ENCODE measurements at places on chromosomes 13 and 19.

DNA sequence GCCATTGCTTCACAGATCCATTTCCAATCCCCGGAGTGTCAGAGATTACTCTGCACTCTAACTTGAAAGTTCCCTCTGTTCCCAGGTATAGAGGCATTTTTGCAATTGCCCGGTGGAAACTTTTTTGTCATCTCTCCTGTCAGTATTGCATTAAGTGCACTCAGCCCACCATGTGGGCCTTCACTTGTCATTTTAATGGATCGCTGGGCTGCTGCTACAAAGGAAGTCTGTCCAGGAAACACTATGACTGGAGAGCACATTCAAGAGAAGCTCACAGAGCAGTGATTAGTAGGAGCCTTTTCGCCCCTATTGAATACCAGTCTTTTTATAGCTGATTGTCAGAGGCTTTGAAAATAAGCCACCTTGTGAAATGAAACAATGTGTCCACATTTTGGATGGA is 180.9 kb downstream of the B3GLCT start:
- DNase-seq, result no peak

GRCh38 chr13:46389457-46390451 is 2.7 kb upstream of the RUBCNL start:
- no peak for DNase-seq

DNA sequence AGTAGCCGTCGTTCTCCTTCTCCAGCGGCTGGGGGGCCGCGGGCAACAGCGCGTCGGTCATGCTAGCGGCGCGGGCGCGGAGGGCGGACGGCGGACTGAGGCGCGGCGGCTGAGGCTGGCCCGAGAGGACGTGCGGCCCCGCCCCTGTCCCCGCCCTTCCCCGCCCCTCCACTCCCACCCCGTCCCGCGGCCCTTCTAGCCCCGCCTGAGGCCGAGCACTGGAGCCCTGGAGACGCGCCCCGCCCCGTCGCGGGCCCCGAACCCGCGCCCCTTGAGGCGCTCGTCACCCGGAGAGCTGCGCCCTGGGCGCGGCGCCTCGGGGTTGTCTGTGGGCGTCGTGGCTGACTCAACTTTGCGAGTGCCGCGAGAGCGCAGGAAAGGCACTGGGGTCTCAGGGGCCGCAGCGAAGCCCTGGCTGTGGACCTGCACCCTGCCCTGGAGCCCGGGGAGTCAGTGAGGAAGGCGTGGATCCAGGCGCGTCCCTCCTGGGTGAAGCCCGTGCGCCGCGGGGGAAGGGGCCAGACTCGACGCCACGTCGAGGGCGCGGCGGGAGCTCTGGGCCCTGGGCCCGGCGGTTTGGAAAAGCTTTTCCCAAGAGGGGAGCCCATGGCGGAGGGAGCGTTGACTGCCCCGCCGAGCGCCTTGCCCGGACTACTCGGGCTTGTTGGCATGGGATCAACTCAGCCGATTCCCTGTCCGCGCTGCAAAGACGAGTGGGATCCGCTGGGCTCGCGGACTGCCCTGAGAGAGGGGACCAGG is at the start of gene RHPN2:
Gene RHPN2, minus strand, starts transcription at position 97 of the 759 bp plus-strand sequence. Its CDS starts 36 bp downstream, at position 61.
- peak; percentile 14 for DNase-seq

- no peak for DNase-seq
Measured at GRCh38 chr19:47598407-47599349, 10.3 kb upstream of the BICRA start.

DNA sequence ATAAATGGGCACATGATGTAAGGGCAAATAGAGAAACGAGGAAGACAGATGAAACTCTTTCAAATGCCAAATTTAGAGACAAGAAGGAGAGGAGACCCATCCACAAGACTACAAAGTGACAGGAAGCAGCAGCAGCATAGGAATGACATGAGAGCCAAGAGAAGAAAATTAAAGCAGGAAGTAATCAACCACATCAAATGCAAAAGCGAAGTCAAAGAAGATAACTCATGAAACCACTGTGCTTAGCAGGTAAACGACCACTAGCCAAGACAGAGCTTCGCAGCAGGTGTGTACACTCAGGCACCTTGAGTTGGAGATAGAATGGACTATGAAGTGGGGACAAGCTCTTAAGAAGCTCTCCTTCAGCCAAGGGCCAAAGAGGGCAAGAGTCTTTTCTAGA is 64.1 kb downstream of the KLF12 start:
- DNase-seq, result no peak

DNA sequence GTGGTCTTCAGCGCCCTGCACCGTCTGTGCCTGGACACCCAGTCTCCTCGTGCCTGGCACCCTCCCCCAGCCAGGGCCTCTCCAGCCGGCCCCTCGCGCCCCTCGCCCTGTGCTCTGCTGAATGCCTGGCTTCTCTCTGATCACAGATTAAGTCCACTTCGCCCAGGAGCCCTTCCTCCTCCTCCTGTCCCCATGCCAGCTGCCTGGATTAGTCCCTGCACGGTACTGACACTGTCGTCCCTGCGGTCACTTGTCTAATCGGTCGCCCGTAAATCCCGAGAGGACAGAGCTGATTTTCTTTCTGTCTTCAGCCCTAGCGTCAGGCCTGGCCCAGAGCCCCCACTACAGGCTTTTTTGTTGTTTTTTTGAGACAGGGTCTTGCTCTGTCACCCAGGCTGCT is 6.6 kb downstream of the THOP1 start:
- DNase-seq, result no peak

GRCh38 chr19:5016781-5017180 is 47.9 kb downstream of the KDM4B start:
- no peak for DNase-seq

DNA sequence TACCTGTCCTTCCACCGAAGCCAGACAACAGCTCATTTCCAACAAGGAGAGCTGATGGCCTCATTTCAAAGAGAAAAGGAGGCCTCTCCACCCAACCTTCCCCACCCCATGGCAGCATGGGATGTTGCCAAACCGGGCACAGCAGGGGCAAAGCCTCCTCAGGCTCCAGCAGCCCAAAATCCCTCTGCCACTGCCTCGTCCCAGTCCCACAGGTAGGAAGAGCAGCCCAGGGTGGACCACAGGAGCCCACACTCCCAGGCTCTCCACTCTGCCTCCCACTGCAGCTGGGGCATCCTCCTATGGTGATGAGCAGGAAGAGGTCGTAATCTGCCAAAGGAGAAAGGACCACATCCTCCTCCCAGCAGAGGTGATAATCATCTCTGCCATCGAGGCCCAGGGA is 50.9 kb downstream of the PEPD start:
- no peak for DNase-seq

- no peak for DNase-seq
Measured at GRCh38 chr19:41299755-41300089, 10.2 kb upstream of the CCDC97 start.

DNA sequence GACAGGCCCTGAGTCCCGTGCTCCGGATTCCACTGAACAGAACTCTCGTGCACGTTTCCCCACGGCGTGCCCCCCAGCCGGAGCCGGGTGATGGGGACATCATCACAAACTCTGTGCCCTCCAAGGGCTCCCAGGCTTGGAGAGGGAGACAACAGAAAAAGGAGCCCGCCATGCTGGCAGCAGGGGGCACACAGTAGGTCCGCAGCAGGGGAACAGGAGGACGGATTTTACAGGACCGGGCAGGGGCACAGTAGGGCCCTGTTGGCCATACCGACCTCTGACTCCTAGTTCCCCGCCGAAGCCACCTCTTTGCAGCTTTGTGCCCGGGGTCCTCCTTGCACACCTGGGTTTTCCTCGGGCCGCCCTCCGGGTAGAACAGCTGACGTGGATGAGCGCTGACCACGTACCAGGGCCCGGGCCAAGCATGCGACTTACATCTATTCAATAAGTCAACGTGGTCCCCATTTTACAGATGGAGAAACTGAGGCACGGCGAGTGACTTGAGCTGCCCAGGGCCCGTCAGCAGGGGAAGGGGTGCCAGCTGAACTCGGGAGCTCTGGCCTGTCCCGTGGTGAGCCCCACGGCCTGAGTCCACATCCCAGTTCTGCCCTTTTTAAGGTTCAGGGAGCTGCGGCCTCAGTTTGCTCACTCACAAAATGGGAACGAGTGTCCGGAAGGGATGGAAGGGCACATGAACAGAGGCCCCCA is 10.2 kb upstream of the ONECUT3 start:
- no peak for DNase-seq

GRCh38 chr13:42002066-42002465 is 41.2 kb upstream of the VWA8 start:
- DNase-seq, result no peak

- DNase-seq, result no peak
Measured at GRCh38 chr19:48158210-48158790, 11.8 kb downstream of the LIG1 start.

DNA sequence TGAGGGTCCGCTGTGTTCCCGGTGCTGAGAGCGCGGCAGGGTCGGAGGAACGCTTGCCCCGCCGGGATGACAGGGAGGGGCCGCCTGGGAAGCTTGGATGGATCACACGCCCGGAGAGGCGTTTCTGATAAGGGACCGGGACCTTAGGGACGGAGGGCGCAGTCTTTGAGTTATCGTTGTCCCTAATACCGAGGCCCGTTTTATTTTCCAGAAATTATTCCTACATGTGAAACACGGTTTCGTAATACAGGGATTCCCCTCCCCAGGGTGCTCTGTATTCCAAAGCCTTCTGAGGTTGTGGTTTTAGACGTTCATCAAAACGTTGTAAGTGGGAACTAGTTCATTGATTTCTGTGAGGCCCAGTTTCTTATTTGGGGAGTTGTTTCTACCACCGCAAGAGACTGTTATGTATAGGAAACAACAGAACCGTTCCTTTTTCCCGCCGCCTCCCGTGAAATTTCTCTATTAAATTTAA is 752 bp downstream of the PDCD5 start:
- no peak for DNase-seq

GRCh38 chr13:44765001-44765471 is 188.9 kb upstream of the TSC22D1 start:
- DNase-seq, result no peak

- DNase-seq, result no peak
Measured at GRCh38 chr13:103695320-103695719, 629.1 kb upstream of the SLC10A2 start.

- no peak for DNase-seq
Measured at GRCh38 chr19:50488389-50489194, 11.9 kb upstream of the GARIN5A start.

- no peak for DNase-seq
Measured at GRCh38 chr13:107351305-107351704, 783.4 kb upstream of the ARGLU1 start.

DNA sequence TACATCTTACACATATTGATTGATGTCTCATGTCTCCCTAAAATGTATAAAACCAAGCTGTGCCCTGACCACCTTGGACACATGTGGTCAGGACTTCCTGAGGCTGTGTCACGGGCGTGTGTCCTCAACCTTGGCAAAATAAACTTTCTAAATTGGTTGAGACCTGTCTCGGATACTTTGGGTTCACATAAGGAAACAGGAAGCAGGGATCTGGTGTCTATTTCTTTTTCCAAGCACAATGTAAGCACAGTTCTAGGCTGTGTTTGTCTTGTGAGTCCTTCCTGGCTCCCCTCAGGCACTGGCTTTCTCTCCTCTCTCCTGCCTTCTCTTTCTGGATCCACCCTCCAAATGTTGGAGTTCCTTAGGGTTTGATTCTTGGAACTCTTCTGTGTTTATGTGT is 27.6 kb upstream of the TPT1 start:
- DNase-seq, result no peak

GRCh38 chr13:80074143-80074752 is 266.7 kb downstream of the SPRY2 start:
- no peak for DNase-seq

DNA sequence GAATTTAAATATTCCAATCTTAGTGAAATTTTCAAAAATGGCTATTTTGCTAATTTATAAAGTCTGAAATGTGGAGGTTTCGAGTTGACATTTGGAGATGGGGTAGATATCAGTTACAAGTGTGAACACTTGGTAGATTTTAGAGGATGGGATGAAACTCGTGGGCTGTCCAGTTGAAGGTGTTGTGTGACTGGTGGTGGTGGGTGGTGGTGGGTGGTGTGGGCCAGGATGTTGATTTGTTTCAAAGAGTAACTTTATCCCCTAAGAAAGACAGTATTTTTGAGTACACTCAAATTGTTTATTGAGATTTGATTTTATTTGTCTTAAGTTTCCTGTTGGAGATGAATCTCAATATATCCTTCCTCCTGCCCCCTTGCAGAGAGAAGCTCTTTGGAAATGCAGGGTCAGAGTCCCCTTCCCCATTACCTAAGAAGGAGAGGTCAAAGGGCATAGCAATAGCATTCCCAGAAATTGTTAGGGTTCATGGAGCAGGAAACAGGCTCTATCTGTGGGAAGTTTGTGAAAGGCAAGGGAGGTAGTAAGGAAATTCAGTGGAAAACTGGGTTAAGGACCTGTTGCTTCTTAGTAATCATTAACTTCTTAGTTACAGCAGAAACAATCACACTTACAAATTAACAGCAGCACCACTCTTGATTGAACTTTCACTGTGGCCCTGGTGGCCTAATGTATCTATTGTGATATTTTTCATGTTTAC is 133.6 kb upstream of the RNF113B start:
- no peak for DNase-seq

GRCh38 chr19:8147582-8147978 is 1.8 kb downstream of the FBN3 start:
- DNase-seq, result no peak

DNA sequence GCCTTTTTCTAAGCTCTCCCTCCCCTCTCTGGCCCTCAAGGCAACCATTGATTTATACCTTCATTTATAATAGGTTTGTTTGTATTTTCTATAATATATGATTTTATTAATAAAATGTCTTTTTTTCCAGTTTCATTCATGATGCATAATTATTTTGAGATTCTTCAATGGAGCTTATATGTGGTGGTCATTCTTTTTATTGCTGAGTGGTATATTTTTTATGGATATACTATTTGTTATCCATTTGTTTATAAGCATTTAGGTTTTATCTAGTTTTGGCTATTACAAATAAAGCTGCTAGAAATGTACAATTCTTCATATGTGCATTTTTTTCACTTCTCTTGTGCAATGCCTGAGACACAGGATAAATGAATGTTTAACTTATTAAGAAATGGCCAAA is 10.8 kb downstream of the ZNF211 start:
- no peak for DNase-seq

GRCh38 chr19:13091400-13092157 is 11.1 kb downstream of the LYL1 start:
- no peak for DNase-seq

DNA sequence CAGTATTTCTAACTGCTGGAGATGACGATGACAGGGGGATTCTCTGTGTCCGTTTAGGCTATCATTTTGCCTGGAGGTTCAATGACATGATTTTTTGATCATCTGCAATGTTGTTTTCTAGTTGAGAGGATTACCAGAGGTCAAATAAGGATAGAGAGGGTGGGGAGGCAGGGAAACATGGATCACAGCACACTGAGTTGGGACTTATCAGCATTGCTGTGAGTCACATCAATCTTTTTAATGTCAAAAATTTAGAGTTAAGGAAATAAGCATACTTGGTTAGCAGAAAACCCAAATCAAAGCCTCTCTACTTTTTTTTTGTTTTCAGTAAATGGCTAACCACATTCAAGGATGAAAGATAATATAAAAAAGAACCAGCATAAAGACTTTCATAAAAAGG is 43.0 kb upstream of the CSNK1A1L start:
- no peak for DNase-seq
